ENCODE measurements at places on chromosomes 1 and 21.

GRCh38 chr1:108817016-108817415, 39.9 kb downstream of the AKNAD1 start:
- DNase-seq: peak; percentile 50

DNA sequence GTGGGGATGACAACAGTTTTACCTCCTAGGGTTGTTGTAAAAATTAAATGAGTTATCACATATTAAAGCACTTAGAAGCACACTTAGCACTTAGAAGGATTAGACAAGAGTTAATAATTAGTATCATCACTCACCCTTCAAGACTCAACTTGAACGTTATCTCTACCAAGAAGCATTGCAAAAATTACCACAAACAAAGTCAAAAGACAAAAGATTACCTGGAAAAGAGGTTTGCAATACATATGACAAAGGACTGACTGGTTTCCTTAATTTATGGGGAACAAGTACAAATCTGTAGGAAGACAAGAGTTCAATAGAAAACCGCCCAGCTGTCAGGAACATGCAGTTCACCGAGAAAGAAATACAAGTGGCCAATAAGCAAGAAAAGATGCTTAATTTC, 93.3 kb upstream of the ATP1A1 start:
- DNase-seq: no peak

DNA sequence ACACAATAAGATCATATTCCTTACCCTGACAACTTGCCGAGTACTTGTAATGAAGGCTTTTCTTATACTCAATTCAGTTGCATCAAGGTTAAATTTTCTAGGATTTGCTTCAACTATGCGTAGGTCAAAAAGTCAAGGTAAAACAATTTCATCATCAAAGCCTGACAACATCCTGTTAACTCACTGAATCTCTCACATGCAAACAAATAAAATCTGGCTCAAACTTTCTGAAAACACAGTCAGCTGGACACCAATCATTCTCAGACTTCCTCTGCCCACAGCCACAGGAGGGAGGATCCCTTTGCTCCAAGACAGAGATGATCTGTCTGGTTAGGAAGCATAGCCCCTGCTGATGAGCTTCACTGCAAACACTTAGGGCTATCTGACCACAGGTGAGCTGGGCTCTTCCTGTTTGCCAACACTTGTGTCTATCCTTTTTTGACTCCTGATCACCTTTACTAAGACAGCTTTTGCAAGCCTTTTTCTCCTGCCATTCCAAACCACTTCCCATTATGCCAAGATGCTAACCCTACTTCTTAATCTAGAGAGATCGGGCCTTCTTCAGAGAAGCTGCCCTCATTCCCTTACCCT, 20.0 kb downstream of the STX6 start:
- no peak for DNase-seq

DNA sequence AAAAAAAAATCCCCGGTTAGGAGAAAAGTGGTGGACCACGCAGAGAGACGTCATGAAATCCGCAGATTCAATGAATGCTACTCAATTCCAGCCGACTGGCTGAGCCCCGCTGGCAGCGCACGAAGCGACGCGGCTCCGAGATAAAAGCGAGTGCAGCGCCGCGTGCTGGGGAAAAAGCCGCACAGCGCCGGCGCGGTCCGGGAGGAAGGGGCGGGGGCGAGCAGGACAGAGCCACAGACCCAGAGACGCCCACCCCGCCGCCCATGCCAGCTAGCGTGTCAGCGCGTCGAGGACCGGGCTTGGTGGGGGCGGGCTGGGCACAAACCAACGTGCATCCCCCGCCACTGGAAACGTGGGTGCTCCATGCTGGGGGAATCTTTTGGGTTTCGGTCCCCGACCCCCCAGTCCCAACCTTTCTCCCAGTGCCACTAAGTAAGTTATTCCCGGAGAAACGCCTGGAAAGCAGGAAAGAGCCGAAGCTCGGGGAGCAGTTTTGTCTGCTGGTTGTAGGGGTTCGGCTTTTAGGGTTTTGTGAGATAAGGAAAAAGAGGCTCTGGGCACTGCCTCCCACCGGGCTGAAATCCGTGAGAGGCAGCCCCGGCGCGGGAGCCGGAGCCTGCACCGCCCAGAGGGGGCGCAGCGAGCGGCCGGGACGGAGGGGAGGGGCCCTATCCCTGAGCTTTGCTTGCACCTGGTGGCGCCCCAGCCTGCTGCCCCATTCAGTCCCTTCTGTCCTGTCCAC, at the start of gene KCNJ6:
KCNJ6 (minus strand) TSS at position 148 of the 742 bp plus-strand sequence. CDS start 75,775 bp downstream, outside the sequence.
- DNase-seq: peak; percentile 69

- no peak for DNase-seq
Measured at GRCh38 chr21:45359451-45360217, 45.3 kb upstream of the COL18A1 start.

DNA sequence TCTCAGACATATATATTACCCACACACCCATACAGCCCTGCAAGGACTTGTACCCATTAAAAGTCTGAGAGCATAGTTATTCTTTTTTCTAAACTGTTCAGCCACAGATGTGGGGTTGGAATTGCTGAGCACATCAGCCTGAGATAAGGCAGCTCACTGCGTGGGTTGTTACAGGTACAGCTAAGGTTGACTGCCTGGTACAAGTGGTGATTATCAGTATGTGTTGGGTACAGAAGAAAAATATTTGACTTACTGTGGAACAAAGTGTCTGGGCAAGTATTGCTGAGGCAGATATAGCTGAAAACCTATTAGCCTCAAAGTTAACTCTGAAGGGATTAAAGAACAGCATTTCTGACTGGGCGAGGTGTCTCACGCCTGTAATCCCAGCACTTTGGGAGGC, 5.0 kb downstream of the STX12 start:
- no peak for DNase-seq

All from NCI-H446 (cell line).